Osteocyte (in vitro differentiated cells): ENCODE measurements at places on chromosomes 6 and 20. TPM values are rescaled to one million over a fixed set of nuclear protein-coding genes. Genes with fewer than 3 reads are reported as not detected.

DNA sequence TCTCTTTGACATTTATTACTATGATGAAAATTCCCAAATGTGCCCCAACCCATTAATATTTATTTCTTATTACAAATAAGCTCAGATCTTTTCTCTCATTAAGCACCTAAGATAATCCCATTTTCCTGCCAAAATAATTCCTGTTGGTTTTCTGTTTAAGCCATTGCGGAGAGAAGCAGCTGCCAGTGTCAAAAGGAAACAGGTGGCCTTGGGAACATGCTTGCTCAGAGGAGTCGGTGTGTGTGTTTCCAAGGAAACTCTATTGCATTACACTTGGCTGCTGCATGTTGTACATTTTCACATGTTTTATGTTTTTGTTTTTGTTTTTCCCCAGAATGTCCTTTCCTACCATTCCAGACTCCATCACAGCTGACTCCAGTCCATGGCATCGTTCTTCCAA, 56.4 kb downstream of the CD24 start:
- DNase-seq, result no peak

The ASXL1 gene
- total RNA-seq, result 76.8 and 79.6 TPM in 2 replicates

DNA sequence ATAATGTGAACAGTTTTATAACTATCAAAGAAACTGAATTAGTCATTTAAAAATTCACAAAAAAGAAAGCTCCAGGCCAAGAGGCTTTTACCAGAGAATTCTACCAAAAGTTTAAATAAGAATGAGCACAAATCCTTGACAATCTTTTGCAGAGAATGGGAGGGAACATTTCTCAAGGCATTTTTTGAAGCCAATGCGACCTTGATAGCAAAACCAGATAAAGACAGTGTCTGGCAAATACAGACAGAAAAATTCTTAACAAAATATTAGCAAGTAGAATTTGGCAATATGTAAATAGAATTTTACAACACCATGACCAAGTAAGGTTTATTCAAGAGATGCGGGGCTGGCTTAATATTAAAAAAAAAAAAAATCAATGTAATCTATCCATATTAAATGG, 41.7 kb downstream of the RNF24 start:
- DNase-seq, result no peak

The DNAH8 gene
- total RNA-seq, result 0.21 and 0.24 TPM in 2 replicates

The HLA-E gene
- total RNA-seq, result 170 and 174 TPM in 2 replicates

DNA sequence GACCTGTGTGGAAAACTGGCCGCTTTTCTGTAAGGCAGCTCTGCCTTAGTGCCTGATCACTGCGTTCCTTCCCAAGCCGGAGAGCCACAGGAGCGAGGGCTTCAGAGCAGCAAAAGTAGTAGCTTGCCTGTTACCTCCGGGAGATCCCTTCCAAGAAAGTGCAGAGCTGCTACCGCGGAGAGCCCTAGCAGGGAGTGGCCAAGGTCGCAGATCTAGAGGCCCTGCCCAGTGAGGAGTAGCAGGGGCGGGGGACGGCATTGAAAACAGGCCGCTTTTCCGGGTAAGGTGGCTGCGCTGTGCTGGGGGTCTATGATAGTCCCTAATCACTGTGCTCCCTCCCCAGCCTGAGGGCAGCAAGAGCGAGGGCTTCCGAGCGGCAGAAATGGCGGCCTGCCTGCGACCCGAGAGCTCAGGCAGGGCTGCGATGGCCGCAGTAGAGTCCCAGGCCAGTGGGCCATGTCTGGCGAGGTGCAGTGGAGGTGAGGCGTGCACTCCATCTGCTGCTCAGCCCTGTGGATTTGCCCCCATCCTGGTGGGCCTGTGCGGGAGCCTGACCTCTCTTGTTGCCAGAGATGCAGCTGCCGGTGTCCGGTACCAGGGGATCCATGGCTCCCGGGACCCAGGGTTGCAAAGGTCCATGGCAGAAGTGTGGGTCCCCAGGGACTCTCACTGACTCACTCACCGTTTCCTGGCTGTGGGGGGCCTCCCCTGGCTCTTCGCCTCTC, 67.3 kb downstream of the KLHL32 start:
- no peak for DNase-seq

DNA sequence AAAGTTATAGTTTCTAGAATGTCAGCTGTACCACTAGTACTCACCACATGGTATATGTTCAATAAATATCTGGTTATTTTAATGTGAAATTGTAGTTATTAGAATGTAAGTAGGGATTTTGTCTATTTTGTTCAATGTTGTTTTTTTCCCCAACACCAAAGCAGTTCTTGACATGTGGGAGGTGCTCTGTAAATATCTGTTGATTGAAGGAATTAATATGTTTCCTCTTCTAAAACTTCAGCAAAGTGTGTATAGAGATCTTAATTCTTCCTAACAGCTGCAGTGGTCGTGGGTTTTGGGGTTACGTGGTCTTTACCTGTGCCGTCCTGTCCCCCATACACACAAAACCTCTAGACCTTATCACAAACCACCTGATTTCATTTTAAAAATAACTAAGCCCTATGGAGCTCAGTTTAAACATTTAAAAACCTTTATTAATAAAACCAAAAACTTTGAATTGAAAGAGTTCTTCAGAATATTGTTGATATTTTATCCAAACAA, 471.9 kb upstream of the SOX4 start:
- no peak for DNase-seq

The TBX18 gene
- 5.4 and 8.0 TPM in 2 replicates for total RNA-seq

DNA sequence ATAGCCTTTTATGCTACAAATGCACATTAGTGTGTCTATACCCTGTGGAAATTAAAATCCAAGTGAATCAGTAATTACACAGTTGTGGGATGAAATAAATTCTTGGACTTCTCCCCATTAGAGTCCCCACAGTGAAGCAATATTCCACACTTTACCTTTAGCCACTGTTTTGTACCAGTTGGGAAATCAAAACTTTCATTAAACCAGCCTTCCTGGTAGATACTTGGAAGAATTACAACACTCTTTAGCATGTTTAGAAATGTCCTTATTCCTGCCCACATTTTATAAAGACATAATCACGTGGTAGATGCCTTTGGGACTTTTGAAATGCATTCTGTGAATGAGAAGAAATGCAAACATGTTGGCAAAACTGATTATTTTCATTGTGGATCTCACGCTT, 49.0 kb upstream of the ANKEF1 start:
- no peak for DNase-seq

The TXLNB gene
- total RNA-seq, result 0.08 TPM in 1 of 2 replicates, not detected in the other

The KCNK16 gene
- not detected in 2 replicates for total RNA-seq

GRCh38 chr6:87152526-87152955, 2.8 kb upstream of the ZNF292 start:
- no peak for DNase-seq

GRCh38 chr6:157879034-157879872, 56.2 kb downstream of the SNX9 start:
- DNase-seq, result no peak

- DNase-seq, result no peak
These were observed 28.1 kb downstream of the INSM1 start for GRCh38 chr20:20395903-20396568.

- DNase-seq, result no peak
These were observed 90.9 kb upstream of the INSM1 start for GRCh38 chr20:20276811-20277530.
